Hippocampal formation (tissue), 2 donors: ENCODE measurements at places on chromosomes 7 and 10.
A peak's percentile ranks its signal among the peaks of the same experiment; 100 is the strongest.

GRCh38 chr7:79217468-79217867, 236.0 kb downstream of the MAGI2 start:
- DNase-seq, result no peak

GRCh38 chr10:99119258-99119748, 116.3 kb downstream of the HPSE2 start:
- no peak for DNase-seq

DNA sequence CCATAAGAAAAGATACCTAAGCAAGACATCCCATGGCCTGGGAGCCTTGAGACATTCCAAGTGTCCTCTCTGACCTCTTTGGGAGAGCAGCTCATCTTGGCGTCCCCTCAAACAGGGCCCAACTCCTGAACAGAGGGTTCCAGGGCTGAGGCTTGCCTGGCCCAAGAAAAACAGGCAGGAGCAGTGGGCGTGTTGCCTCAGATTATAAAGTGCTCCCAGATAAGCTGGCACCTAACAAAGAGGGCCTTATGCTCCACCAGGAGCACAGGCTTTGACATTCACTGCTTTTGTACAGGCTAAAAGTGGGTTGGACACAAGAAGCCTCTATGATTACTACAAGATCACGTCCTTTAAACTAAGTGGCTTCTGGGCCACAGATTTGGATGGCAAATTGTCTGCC, 193.1 kb downstream of the FGFR2 start:
- peak; percentile 24 for DNase-seq

GRCh38 chr10:118607768-118608354, 12.4 kb upstream of the PRLHR start:
- no peak for DNase-seq

GRCh38 chr10:85900487-85900886, 466.1 kb downstream of the GRID1 start:
- DNase-seq, result no peak

- DNase-seq, result no peak
Observed at GRCh38 chr7:155850766-155851678, 38.8 kb upstream of the SHH start.

- DNase-seq, result no peak
Observed at GRCh38 chr7:51249187-51249945, 67.2 kb downstream of the COBL start.

GRCh38 chr10:110209926-110210673, 2.7 kb downstream of the MXI1 start:
- no peak for DNase-seq

GRCh38 chr7:66182920-66183319, 22.2 kb upstream of the TPST1 start:
- no peak for DNase-seq

GRCh38 chr7:129986600-129986999, 33.8 kb upstream of the UBE2H start:
- DNase-seq, result no peak

- no peak for DNase-seq
Observed at GRCh38 chr10:34526758-34527730, 288.1 kb downstream of the PARD3 start.

DNA sequence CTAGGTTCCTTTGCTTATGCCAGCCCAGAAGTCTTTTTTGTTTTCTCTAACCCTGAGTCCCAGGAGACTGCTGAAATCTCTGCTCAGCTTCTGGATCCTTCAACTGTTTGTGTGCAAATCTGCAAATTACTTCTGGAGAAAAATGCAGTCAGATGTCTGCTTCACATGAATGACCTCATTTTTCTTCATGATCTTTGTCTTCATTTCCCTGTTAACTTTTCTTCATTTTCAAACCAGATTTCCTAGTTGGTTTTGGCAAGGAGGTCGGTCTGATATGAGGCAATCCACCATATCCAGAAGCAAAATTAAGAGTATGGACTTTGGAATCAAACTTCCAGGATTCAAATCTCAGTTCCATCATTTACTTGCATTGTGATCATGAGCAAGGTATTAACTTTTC, 66.8 kb downstream of the ZNF503 start:
- DNase-seq, result no peak
